ENCODE measurements at places on chromosomes 2 and 18. TPM values are rescaled to one million over a fixed set of nuclear protein-coding genes. Genes with fewer than 3 reads are reported as not detected.

DNA sequence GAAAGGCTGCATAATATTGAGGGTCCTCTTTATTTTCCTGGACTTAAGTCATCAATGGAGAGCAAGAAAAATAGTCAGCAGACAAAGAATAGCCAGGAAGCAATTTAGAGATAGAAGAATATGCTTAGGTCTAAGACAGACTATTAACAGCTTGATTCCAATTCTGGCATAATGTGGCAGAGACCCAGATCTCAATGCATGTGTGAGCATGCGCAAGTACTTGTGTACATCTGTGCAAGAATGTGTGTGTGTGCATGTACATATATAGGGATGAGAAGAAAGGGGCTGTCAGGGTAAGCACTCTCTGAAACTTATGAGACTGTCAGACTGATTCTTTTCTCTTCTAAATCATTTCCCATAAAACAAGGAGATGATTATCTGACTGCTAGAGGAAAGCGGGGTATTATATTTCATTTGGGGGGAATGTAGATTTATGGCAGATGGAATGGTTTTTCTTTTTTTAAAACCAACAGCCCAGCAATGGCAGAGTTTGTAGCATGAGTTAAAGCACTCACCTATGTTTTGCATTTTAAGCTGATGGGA lies 381.3 kb upstream of the SPRED2 start:
- no peak for DNase-seq

DNA sequence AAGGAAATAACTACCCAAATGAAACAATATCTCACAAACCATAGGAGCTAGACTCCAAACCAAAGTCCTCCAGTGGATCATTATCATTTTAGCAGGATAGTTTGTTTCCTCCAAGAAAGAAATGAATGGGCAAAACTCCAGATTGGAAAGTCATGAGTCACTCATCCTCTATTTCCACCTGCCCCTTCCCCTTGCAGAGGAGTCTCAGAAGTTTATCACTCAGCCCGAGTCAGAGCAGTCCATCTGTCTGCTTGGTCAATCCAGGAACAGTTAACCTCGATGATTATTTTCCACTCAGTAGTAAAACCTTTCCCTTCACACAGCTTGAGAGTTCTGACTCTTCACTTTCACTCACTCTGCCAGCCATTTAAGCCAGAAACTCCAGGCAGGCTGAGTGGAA lies 462.2 kb downstream of the BCL11A start:
- DNase-seq: no peak

DNA sequence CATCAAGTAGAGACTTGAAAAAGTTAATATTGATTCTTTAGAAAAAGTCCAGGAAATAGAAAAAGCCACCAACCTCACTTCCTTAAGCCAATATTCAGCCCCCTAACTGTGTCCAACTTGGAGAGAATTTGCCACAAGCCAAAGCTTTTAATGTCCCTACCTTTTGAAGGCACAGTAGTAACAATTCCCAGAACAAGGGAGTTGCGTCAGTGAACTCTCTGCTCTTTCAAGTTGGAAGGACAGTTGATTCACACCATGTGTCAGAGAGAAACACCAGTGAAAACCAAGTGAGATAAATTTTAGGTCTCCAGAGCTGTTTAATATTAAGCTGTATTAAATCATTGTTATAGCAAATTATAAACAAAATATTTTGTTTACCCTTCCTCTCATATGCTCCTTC lies 66.1 kb downstream of the EXOC6B start:
- no peak for DNase-seq

DNA sequence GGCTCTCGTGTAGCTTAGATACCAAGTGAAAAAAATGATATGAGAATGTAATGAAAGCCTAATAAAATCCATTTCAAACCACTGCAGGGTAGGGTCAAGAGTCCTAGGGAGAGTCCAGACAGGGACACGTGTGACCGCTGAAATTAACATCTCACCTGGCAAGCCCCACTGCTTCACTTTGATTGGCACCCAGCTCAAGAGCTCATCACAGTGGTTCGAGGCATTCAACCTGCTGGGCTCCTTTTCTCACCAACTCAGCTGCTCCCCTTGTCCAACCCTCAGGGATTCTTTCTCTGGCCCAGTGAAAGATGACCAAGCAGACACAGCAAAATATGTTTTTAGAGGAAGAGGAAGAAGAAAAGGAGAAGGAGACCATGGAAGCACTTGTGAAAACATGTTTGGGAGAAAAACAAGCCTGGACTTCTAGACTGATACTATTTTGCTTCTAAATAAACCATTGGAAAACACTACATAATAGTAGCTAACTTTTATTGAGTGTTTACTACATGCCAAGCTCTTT lies 49.2 kb upstream of the CREB1 start:
- no peak for DNase-seq

- DNase-seq: no peak
Observed at GRCh38 chr2:207502577-207503198, 27.1 kb upstream of the CREB1 start.

GRCh38 chr2:120683081-120683480 lies 52.6 kb upstream of the GLI2 start:
- no peak for DNase-seq

GRCh38 chr2:231413456-231413855 lies 17.9 kb downstream of the B3GNT7 start:
- no peak for DNase-seq

- no peak for DNase-seq
Observed at GRCh38 chr18:22186484-22186971, 17.1 kb downstream of the GATA6 start.

- no peak for DNase-seq
Observed at GRCh38 chr2:16279641-16280040, 339.3 kb downstream of the MYCN start.

DNA sequence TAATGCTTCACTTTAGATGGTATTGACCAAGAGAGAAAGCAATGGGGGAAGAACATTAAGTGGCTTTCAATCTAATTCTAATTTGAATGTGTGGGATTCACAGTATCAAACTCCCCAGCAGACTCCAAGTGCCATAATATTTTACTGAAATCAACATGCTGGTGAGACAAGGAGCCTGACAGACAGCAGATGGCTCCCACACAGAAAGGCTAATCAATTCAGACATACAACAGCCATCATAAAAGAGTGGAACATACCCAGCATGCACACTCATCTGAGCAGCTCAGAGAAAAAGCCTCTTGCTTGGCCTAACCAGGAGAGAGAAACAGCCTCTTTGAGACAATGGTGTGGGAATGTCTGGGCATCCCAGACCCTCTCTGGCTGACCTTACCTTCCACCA lies 186.5 kb upstream of the SKOR2 start:
- DNase-seq: no peak

- no peak for DNase-seq
Observed at GRCh38 chr2:168175469-168175868, 71.9 kb downstream of the STK39 start.

DNA sequence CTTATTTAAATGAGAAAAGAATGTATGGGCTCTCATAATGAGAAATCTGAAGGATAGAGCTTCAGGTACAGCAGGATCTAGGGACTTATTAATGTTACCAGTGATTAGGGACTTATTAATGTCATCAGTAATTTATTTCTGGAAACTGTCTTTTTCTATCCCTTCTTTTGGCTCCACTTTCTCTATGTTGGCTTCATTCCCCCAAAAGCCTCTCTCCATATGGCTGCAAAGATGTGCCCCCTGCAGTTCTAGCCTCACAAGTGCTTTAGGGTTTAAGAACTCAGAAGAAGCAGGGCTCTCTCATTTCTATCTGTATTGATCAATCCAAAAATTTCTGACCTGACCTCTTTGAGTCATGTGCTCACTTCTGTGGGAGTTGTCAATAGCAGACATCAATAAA lies 480.9 kb downstream of the TXNL1 start:
- no peak for DNase-seq

DNA sequence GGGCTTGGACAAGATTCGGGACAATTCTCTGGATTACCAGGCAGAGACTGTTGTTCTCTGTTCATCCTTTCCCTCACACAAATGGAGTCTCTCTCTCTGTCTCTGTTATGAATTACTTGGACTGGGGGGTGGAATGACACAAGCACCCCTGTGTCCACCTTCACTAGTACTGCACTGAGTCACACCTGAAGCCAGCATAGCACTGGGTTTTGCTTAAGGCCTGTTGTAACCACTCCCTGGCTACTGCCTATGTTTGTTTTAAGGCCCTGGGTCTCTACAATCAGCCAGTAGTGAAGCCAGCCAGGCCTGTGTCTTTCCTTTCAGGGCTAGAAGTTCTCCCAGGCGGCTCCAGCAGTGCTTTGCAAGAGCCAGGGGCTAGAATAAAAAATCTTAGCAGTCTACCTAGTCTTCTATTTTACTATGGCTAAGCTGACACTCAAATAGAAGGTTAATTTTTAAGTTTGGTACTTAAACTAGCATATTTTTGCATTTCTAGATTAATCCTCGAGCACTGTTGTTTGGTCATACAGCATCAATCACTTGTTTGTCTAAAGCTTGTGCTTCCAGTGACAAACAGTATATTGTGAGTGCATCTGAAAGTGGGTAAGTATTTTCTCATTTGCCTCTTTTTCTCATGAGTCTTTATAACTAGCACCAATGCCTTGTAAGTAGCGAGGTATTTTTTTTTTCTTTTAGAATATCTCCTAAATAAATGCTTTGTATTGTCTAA lies 27.8 kb downstream of the WDR7 start:
- no peak for DNase-seq

DNA sequence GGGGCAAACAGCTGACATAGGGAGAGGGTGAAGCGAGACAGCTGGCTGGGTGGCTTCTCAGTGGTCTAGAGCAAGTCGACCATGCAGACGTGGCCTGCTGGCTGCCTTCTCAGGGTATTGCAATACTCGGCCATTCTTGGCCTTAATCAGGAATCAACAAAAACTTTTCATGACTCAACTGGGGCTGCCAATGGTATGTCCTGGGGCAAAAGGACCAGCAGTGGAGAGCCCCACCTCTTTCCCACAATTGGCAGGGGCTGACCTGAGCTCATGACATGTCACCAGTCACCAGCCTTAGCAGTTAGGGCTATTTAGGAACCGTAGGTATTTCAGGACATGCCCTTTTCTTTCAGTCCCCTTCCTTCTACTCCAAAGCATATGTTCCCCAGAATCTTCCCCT lies 19.1 kb downstream of the PLA2R1 start:
- DNase-seq: no peak

DNA sequence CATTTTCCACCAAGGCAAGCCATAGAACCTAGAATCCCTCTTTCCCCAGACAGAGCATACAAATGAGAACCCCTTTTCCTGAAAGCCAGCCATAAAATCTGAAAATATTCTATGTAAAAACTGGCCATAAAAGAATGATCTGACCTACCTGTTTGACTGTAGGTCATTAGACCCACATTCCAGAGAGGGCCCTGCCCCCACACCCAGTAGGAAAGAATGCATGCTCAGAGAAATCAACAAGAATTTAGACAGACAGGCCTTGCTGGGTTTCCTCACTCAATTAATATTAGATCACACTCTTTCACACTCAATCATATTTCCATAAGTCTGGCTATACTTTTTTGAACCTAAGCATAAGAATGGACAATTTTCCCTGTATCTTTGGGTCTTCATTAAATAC lies 929.5 kb downstream of the ERBB4 start:
- DNase-seq: peak; percentile 48

DNA sequence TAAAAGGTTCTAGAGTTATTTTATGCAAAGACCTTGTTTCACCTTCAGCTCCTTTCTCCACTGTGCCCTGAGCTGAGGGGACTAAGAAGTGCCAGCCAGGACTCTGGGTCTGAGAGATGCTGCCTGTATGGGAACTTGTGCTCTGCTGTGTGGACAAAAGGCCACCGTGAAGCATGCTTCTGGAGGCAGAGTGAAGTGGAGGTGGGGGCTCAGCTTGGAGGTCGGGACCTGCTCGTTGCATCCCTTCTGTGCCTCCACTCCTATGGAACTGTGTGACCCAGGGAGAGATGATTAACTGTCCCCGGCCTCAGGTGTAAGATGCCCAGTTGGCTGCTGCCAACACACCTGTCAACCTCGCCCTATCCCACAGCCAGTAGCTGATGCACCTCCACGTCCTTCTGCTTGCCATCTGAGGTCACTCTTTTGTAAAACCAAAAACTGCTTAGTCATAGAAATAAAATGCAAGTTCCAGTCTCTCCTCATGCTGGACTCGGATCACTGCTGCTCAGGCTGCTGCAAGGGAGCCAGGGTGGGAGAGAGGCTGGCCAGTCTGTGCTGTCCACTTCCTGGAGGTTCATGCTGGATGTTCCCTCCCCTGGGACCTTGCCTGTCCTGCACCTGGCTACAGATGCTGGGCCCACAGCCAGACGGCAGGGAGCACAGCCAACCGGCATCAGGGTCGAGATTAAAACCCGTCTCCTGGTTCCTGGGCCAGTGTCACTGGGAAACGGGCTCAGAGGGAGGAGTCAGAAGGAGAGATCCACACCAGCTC lies 113.2 kb downstream of the ACKR3 start:
- DNase-seq: peak; percentile 70

DNA sequence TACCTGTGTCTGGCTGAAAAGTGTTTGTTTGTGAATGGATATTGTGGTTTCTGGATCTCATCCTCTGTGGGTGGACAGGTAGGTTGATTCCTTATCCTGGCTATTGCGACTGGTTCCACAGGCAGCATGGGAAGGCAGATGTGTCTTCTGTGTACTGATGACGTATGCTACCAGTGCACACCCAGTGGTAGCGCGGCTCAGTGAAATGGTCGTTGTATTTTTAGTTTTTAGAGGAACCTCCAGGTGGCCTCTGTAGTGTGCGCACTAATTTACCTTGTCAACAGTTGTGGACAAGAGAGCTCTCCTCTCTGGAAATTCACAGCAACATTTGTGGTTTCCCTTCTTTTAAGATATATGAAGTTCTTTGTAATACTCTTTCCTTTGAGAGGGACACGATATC lies 52.5 kb downstream of the CCDC74A start:
- no peak for DNase-seq

GRCh38 chr2:55732854-55733253 lies 39.2 kb upstream of the PNPT1 start:
- DNase-seq: no peak

DNA sequence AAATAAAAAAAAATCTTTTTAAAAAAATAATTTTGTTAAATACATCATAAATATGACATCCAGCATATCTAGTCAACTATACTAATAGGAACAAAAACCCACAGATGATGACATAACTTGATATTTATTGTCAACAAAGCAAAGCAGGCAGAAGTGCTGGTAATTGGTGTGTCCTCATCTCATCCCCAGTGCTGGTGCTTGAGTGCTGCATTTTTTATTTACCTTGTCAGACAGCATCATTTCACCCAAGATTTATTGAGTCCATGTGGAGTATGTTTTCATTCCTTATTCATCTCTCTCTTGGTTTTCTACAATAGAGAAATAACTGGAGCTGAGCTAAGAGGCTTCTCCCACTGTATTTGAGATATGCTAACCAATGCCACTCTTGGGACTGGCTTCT lies 191.6 kb upstream of the SLC14A2 start:
- no peak for DNase-seq

The MARCO gene
- total RNA-seq: 11.0 TPM

The SP3 gene
- 166 TPM for total RNA-seq

The SMC6 gene
- total RNA-seq: 19.2 TPM

The MRO gene
- 3.9 TPM for total RNA-seq

The BCS1L gene
- total RNA-seq: 31.7 TPM

The ALPG gene
- not detected for total RNA-seq

The ARHGAP15 gene
- 13.0 TPM for total RNA-seq

The GLI2 gene
- 1.4 TPM for total RNA-seq

The RND3 gene
- total RNA-seq: 13.7 TPM

The DAW1 gene
- not detected for total RNA-seq
